Upper lobe of right lung (tissue), 1 donor: ENCODE measurements at places on chromosomes 1 and 21. TPM values are rescaled to one million over a fixed set of nuclear protein-coding genes. Genes with fewer than 3 reads are reported as not detected.

DNA sequence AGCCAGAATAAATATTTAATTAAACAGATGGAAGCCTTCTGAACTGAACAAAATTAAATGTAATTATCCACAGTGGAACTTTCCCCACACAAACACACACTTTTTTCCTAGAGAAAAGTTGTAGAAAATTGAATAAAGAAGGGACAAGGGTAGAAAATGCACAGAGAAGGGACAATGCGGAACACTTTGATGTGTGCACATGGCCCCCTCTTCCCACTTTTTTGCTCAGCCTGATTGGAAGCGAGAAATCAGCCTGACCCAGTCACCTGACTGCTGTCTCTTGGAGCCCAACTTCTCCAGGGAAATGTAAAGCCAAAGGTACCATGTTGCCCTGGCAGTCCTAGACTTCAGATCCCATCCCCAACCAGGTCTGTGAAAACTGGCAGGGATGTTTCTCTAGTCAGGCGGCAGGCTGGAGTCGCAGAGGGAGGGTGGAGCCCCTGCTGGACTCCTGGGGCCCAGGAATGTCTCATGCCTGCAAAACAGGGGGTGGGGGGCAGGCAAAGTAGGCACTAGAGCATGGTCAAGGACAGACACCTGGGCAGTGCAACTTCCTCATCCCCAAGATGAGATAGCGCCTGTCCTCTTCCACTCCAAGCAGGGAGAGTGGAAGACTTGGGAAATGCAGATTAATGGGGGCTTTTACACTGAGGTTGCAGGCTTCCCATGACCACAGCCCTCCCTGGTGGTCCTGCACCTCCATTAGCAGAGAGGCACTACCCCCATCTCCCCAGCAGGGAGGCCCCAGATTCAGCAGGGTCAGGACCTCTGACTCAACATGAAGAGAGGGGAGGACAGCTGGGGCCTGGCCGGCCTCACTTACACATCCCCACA, 2.8 kb downstream of the CERS2 start:
- DNase-seq = no peak

- peak; percentile 75 for DNase-seq
Observed at GRCh38 chr21:36079010-36079649, 9.3 kb downstream of the CBR1 start.

GRCh38 chr1:154410185-154410827, 5.2 kb downstream of the IL6R start:
- peak; percentile 46 for DNase-seq

DNA sequence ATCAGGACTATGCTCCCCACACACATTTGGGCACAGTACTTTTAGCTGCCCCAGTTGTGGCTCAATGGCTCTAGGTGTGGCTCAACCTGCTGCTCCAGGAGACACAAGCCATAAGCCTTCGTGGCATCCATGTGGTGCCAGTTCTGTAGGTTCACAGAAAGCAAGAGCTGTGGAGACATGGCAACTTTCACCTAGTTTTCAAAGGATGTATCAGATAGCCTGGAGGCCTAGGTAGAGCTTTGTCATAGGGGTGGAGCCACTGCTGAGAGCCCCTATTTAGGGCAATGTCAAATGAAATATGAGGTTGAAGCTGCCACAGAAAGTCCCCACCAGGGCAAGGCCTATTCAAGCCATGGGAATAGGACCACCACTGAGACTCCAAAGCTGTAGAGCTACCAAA, 210.5 kb downstream of the LMO4 start:
- no peak for DNase-seq

GRCh38 chr1:47227341-47228232, 4.4 kb downstream of the TAL1 start:
- DNase-seq = no peak

DNA sequence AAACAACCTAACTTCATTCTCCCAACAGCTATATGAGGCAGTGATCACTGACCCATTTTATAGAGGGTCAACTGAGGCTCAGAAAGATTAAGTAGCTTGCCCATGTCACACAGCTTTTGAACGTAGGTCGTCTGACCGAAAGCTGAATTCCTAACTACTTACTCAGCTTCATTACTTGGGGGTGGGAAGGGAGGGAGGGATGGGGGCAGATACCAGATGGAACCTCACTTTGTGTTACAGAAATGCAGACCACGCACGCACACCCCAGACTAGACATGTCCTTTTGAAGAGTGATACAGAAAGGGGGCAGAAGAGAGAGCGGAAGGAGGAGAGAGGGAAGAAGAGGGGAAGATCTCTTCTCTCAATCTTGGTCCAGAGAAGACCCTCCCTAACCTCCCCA, 2.3 kb downstream of the ADGRB2 start:
- no peak for DNase-seq

DNA sequence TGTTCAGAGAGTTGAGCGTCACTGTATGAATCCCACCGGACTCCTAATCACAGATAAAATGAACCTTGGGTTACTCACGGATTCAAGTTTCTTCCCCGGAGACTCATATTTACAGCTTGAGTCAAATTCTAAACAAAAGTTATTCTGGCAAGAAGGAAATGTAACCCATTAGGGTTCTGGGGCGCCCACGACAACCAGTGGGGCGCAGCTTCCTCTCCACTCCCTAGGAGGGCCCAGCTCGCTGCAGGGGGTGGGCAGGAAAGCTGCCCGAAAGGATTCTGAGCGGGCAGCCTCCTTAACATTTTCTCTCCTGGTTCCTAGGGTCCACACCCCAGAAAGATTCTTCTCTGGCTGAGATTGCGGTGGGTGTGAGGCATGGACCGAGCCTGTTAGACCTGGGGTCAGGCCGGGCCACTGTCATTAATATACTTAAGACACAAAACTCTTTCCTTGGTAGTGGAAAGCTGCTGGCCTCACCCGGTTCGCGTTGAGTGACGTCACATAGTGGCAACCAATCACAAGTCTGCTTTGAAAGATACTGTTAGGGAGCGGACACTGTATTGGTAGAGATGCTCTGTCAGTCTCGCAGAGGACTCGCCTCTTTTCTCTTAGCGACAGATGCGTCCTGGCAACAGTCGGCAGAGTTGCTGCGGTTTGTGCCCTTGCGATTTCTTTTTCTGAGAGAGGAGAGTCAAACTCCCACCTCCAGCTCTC, 13.6 kb upstream of the MCOLN3 start:
- peak; percentile 81 for DNase-seq

DNA sequence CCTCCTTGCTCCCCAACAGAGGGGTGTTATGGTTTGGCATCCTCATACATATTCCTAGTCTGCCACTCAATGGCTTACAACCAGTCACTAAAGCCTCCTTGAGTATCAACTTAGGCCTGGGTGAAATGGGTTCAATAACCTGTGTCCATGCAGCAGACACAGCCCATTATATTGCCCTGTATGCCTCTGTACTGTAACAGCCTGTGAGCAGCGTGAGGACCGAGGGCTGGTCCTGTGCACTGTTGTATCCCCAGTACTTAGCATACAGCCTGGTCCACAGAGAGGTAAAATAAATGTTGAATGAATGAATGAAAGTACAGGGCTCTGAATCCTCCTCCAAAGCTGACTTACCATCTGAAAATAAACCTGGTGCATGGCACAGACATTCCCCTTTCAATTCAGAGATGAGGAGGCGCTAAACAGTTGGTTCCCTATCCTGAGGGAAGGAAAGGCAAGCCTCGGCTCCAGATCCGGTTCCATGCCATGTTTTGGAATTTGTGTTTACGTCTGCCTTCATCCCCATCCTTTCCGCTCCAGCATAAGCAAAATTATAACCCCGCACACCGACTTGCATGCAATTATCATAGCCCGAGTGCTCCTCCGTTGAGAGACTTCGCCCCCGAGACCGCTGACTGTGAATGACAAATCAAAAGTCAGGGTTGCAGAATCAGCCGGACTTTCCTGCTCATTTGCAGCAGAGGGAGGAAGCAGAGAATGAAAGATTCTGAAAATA, 45.0 kb upstream of the DNAJC6 start:
- DNase-seq = no peak

GRCh38 chr21:36700295-36700970, 1.5 kb downstream of the SIM2 start:
- DNase-seq = no peak

DNA sequence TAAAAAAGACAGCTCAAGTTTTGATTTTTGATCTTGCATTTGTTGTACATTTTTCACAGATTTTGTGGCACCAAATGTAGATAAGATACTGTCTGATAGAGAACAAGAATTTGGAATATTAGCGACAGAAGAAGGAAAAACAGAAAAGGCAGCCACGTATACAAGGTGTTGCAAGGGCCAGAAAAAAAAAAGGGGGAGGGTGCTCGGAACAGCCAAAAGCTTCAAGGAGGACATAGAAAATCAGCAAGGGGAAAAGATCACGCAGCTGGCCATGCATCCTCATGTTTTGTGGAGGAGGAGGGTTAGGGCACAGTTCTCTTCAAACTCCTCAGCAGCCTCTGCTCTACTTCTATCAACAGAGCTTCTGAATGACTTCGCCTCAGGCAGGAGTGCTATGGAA, 80.7 kb upstream of the MROH9 start:
- DNase-seq = no peak

DNA sequence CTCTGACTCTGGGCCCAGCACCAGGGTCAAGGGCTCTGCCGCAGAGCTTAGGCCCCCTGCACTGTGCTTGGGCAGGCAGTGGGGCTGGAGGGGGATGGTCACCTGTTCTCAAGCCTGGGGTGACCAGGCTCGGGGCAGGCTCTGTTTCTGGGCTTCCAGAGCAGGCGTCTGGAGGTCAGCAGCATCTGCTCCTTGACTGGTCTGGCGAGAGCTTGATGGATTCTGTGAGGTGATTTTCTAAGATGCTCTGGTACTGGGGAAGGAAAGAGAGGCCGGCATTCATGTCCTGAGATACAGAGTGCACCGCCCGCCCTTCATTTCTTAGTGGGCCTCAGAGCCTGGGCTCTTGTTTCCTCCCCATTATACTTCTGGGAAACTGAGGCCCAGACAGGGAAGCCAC, 24.5 kb downstream of the RAB7B start:
- peak; percentile 48 for DNase-seq

DNA sequence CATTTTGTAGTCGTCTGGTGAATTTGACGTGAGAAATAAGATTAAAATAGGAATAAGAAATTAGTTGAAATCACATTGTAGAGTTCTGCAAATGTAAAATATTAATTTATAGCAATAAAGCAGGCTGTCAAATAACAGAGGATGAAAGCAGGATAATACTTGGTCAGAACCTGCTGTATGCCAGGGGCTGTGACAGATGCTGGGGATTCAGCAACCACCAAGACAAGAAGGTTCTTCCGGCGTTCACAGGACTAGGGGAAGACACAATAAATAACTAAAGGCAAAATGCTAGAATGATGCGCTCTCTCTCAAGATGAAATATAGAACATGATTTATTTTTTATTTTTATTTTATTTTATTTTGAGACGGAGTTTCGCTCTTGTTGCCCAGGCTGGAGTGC, 6.8 kb upstream of the PARK7 start:
- DNase-seq = no peak

- peak; percentile 69 for DNase-seq
Observed at GRCh38 chr1:101235696-101236515, 913 bp upstream of the S1PR1 start.

GRCh38 chr21:19228226-19228625, 824.6 kb upstream of the TMPRSS15 start:
- DNase-seq = no peak

- DNase-seq = no peak
Observed at GRCh38 chr1:3618881-3619671, 5.7 kb upstream of the TPRG1L start.

DNA sequence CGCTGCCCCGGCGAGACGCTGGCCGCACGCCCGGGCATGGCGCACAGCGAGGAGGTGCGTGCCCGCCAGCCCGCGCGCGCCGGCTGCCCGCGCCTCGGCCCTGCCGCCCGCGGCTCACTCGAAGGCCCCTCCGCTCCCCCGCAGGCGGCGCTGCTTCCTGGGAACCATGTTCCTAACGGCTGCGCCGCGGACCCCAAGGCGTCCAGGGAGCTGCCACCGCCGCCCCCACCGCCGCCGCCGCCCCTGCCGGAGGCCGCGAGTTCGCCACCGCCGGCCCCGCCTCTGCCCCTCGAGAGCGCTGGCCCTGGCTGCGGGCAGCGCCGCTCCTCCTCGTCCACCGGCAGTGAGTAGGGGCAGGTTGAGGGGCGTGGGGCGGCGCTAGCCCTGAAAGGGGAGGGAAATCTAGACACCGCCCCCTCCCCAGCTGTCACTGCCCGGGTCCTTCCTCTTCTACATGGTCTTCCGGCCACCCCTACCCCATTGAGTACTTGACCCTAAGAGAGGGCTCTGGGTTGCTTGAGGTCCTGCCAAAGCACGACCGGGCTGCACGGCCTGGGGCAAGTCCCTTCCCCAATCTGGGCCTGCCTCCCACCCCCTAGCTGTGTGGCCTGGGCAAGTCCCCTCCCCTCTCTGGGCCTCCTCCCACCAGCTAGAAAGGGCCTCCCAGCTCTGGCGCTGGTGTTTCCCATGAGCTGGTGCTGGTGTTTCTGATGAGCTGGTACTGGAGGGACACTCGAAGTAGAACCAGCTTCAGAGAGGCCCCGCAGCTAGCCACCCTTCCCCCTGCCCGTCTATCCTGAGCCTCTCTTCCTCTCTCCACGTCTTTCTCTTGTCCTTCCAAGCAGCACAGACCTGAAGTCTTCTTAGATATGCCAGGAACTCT, 17.0 kb downstream of the TNFRSF25 start:
- no peak for DNase-seq

DNA sequence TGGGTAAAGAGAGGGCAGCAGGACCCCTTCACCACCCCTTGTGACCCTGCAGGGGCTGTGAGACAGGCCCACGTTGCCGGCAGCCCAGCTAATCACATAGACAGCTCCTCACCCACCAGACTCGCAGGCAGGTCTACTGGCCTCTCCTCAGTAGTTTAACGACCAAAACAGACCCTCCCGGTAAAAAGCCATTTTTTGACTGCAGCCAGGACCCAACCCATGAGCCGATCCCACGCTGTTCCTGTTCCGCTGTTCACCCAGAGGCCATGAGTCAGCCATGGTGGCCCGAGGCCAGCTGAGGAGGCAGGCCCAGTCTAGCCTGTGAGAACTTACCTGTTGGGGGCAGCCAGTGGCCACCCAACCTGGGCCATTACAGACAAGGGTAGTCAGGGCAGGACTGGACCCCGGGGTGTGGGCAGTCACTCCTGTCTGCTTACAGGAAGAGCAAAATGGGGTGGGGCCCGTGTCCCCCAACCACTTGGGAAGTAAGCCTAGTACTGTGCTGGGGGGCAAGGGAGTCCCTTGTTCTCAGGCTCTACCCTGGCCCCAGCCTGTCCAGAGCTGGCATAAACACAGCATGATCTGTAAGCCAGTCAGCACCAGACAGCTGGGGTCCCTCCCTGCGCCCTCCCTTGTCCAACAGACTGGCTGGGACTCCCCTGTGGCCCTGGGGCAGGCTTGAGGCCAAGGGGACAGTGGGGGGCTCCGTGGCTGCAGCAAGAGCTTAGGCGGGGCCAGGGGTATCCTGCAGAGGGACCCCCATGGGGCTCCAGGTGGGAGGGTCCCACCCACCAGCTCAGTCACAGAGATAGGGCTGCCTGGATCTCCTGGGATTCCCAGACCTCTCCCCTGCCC, 61.9 kb downstream of the WNT9A start:
- peak; percentile 70 for DNase-seq

CDK18 gene
- total RNA-seq = 31.6 TPM

UBAP2L gene
- 156 TPM for total RNA-seq

LCA5L gene
- total RNA-seq = 1.8 TPM

PKP1 gene
- 0.69 TPM for total RNA-seq

SPRR2G gene
- not detected for total RNA-seq

CDCA8 gene
- total RNA-seq = 0.78 TPM

SH2D5 gene
- 0.52 TPM for total RNA-seq

NUP210L gene
- total RNA-seq = 2.1 TPM
